ENCODE measurements at places on chromosomes 2 and 18.

GRCh38 chr2:238235331-238235732, 4.5 kb downstream of the HES6 start:
- peak; percentile 53 for DNase-seq

GRCh38 chr2:127619203-127619590, 26.8 kb upstream of the GPR17 start:
- no peak for DNase-seq

GRCh38 chr18:58537272-58538038, 91.4 kb downstream of the ALPK2 start:
- DNase-seq, result no peak

DNA sequence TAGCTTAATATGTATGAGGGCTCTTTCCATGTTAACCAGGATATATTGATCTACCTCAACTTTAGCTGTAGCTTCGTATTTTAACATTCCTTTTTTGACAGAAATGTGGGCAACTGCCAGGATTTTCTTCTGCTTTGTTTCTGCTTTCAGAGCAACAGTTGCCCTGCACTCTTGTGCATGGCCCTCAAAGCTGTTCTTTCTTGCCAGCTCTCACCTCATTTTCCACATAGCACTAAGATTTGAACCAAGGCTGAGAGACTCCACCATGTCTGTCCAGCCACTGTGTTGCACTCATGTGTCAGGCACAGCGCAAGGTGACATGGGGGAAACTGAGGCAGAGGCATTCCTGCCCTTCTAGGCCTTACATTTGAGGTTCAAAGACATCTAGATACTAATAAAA, 422.8 kb upstream of the RAB12 start:
- DNase-seq, result no peak

- DNase-seq, result no peak
Observed at GRCh38 chr2:168152902-168153530, 94.4 kb downstream of the STK39 start.

- peak; percentile 72 for DNase-seq
Observed at GRCh38 chr2:156331572-156332283, 793 bp downstream of the NR4A2 start.

All from hematopoietic multipotent progenitor cell treated with erythropoietin and hydrocortisone succinate and interleukin-3 and kit ligand, for 6 days (in vitro differentiated cells).